ENCODE measurements at places on chromosomes 3 and 15.

DNA sequence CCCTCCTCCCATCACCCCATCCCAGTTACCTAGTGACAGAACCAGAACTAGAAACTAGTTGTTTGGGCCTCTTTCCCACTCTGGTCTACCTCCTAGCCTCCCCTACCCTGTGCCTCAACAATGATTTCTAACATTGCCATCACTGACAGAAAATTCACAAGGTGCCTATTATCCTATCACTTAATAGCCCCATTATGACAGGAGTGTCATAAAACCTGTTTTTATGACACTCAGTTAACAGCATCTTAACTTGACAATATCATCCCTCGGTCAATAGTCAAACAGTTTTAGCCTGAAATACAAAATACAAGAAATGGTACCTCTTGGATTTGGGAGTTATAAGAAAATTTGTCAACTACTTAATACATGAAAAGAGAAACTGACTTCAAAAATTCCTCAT is 46.5 kb downstream of the ULK4 start:
- no peak for DNase-seq

DNA sequence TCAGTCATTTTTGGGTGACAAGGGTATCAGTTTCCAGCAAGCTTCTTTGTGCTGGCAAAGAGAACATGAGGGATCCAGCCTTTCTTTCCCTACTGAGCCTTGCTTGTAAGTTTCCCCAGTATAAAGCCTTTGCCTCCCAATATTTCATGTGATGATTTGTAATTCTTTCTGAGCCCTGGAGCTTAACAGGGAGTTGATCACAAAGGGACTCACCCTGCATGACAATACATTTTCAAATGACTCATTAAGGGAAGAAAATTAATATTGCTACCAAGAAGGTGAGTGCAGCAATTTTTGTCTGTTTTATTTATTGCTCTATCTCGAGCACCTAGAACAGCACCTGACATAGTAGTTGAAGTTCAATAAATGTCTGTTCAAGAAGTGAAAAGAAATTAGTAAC is 27.7 kb downstream of the OXSM start:
- DNase-seq, result no peak

DNA sequence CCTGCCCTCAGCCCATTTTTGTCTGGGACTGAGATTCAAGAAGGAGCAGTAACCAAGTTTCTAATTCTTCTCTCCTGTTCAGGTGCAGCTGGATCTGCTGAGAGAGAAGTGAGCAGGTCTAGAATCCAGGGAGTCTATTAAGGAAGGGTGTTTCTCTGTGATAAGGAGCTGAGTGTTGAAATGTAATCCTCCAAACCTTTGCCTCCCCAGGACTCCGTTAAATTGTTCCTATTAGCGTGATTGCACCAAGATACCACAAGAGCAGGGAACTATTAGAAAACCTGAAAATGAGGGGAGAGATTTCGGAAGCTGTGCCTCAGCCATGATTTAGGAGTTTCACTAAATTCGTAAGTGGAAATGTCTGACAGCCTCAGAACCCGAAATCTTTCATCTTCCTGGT is 192.6 kb downstream of the EBLN2 start:
- DNase-seq, result no peak

DNA sequence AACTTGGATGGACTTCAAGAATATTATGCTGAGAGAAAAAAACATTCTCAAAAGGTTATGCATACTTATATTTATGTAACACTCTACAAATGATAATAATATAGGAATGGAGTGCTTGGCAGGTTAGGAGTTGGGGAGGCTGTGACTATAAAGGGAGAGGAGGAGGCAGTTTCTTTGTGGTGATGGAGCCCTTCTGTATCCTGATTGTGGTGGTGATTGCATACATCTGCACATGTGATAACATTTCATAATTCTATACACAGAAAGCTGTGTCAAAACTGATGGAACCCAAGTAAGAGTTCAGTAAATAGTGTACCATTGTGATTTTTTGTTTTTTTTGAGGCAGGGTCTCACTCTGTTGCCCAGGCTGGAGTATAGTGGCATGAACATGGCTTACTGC is 31.7 kb upstream of the FAM3D start:
- DNase-seq, result no peak

GRCh38 chr3:59235634-59236012 is 185.8 kb upstream of the CFAP20DC start:
- no peak for DNase-seq

- DNase-seq, result no peak
Measured at GRCh38 chr3:139586420-139587017, 47.0 kb upstream of the RBP1 start.

- peak; percentile 34 for DNase-seq
Measured at GRCh38 chr15:66253418-66254088, at the start of gene MEGF11. TSS of gene MEGF11 (minus strand) at chr15:66253750. CDS start at chr15:66128403, 125,347 bp downstream.

DNA sequence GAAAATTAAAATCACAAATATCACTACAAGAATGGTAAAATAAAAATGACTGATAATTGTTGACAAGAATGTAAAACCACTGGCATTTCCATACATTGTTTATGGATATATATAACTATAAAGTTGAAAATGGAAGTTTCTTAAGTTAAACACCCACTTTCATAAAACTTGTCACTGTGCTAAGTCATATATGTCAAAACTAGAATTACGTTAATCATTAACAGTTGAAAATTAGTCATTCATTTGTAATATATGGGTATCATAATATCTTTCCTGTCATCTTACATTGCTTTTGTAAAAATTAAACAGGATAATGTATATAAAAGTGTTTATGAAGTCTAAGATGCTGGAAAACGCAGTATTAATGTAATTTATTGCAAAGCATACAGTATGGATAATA is 1398.6 kb upstream of the ALCAM start:
- no peak for DNase-seq

DNA sequence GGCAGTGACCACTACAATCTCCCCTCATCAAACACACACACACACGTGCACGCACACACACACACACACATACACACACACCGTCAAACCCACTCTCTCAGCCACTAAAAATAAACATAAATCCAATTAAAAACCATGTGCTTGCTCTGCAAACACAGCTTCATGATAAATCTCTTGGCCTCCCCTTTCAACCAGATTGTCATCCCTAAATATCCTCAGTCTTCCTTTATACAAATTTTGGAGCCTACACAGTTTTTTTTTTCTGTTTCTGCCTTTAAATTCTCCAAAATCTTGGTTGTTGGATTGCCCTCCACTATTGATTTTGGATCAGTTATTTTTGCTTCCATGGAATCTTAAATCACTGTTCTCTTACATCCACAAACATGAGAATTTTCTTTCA is 245.6 kb downstream of the SATB1 start:
- no peak for DNase-seq

DNA sequence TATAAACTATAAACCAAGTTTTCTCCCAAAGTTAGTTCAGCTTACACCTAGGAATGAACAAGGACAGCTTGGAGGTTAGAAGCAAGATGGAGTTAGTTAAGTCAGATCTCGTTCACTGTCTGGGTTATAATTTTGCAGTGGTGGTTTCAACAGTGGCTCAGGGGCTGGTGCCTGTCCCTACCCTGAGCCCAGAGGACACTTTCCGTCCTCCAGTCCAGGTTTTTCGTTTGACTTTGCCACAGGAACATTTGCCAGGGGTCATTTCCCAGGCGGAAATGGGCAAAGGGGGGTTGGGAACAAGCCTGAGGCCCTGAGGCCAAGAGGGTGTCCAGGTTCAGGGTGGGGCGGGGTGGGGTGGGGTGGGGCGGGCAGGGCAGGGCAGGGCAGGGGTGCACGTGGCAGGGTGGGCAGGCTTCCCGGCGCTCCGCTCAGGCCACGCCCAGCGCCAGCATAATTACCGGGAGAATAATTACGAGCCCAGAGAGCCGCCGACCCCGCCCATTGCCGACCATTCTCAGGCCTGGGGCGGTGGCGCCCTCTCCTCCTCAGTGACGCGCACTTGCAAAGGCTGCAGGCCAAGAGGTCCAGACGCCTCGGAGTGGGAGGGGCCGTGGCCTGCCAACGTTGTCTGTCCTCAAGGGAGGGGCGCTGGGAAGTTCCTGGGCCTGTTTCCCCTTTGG is 70.4 kb downstream of the KLF13 start:
- peak; percentile 93 for DNase-seq

DNA sequence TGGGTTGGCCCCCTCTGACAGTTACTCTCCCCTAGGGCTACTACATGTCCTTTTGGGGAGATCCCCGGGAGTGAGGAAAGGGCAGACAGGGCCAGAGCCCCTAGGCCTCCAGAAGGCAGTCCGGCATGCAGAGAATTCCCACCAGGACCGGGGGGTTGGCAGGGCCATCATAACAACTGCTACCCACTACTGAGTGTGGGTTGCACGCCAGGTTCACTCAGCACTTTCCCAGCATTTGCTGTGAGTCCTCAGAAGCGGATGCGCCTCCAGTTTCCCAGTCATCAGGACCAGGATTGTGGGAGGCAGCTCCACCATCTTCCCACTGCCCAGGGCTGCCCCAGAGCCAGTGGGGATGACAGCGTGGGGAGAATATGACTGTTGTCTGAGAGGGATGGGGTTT is 51.2 kb upstream of the HERC1 start:
- DNase-seq, result no peak

DNA sequence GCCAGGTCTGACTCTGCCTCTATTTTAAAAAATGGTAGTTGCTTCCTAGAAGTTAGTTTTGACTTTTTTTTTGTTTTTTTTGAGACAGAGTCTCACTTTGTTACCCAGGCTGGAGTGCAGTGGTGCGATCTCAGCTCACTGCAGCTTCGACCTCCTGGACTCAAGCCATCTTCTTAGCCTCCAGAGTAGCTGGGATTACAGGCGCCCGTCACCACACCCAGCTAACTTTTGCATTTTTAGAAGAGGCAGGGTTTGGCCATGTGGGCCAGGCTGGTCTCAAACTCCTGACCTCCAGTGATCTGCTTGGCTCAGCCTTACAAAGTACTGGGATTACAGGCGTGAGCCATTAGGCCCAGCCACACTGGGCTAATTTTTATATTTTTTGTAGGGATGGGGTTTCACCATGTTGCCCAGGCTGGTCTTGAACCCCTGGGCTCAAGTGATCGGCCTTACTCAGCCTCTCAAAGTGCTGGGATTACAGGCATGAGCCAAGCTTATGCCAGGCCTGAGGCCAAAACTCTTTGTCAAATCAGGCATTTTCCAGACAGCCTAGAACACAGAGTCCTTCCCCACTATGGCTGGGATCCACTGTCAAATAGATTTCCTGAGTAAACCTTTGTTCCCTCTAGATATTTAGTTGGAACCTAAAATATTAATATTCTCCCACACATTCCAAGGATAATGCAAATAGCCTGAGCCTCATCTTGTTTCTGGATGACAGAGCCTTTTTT is 13.7 kb downstream of the C3orf62 start:
- DNase-seq, result no peak

- no peak for DNase-seq
Measured at GRCh38 chr3:122019493-122019892, 2.6 kb downstream of the ILDR1 start.

Data from NCI-H524 (cell line).